ENCODE measurements at places on chromosomes 2 and 18.

GRCh38 chr2:188875104-188875503 lies 99.1 kb upstream of the COL3A1 start:
- no peak for DNase-seq

- no peak for DNase-seq
Observed at GRCh38 chr2:230864122-230864604, 579 bp upstream of the ITM2C start.

- no peak for DNase-seq
Observed at GRCh38 chr18:34957864-34958259, 83.4 kb upstream of the MAPRE2 start.

GRCh38 chr2:240786871-240787311 lies 33.1 kb downstream of the KIF1A start:
- no peak for DNase-seq

- no peak for DNase-seq
Observed at GRCh38 chr2:26679867-26680266, 12.7 kb upstream of the KCNK3 start.

DNA sequence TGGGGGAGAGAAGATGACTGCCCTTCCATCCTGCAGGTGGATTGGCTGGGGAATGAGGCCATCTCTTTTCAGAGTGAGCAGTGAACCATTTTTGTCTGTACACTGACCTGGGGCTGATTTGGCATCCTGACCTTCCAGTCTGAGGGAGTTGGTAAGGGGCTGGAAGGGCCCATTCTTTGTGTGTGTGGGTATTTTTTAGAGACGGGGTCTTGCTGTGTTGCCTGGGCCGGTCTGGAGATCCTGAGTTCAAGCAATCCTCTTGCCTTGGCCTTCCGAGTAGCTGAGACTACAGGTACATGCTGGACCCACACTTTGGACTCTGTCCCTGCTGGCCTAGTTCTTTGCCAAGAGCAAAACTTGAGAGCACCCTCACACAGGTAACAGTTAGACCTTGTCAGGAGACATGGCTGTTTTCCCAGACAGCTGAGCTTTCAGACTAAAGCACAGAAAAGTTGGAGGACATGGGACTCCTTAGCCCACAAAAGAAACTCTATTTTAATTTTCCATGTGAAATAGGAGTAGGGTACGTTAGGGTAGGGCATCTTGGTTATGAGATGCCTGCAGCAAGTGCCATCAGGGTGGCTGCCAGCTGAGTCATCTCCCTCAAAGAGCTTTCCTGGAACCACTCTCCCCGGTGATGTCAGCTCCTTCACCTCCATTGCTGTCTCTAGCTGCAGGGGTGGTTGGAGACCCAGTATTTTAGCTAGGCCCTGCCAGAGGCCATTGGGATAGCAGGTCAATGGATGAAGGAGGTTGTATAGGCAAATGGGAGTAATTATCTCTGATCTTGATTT lies 60.7 kb downstream of the DGKD start:
- DNase-seq, result peak; percentile 44

GRCh38 chr2:26528836-26529235 lies 50.9 kb upstream of the OTOF start:
- DNase-seq, result no peak

GRCh38 chr2:141554810-141555209 lies 576.0 kb downstream of the LRP1B start:
- peak; percentile 42 for DNase-seq

DNA sequence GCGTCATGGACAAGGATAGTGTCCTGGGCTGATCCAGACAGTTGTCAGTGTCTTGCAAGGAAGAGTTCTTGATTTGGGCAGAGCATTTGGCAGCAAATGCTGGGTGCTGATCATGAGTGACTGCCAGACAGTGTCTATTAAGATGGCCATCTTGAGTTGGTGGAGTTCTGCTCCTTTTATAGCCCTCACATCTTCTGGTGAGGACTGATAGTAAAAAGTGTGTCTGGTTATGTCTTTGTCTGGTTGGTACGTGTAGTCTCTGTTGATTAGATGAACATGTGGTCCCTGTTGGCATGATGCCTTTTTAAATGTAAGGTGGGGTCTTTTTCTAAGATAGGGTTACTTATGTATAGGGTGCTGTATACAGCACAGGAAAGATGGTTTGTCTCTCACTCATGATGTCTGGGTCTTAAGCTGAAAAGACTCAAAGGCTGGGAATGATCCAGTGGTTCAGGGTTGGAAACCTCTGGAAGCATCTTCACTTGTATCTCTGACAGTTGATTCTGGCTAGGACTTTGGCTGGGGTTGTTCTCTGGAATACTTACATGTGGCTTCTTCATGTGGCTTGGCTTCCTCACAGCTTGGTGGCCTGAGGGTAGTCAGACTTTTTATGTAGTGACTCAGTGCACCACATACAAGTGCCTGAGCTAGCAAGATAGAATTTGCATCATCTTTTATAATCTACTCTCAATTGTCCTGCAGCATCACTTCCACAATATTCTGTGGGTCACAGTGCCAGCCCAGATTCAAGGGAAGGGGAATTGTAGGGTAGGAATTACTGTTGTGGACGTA lies 11.8 kb downstream of the MTX2 start:
- no peak for DNase-seq

- DNase-seq, result no peak
Observed at GRCh38 chr2:178474560-178474959, 3.8 kb downstream of the FKBP7 start.

Measured in cardiac fibroblast (primary cell).